ENCODE measurements at places on chromosomes 2 and 18. TPM values are rescaled to one million over a fixed set of nuclear protein-coding genes. Genes with fewer than 3 reads are reported as not detected.

Gene HOXD13
- total RNA-seq, result not detected

Gene ASB18
- not detected for total RNA-seq

Gene TCF4
- total RNA-seq, result 2.9 TPM

Gene RAMP1
- 1.6 TPM for total RNA-seq

Gene GYPC
- 73.7 TPM for total RNA-seq

Gene MAP3K20
- 4.1 TPM for total RNA-seq

Gene CIB4
- not detected for total RNA-seq

Gene VIL1
- total RNA-seq, result 6.2 TPM

Gene NBEAL1
- 11.5 TPM for total RNA-seq

Gene GEN1
- 10.7 TPM for total RNA-seq
